Cardiac septum (tissue), 1 donor: ENCODE measurements at places on chromosomes 5 and 9. TPM values are rescaled to one million over a fixed set of nuclear protein-coding genes. Genes with fewer than 3 reads are reported as not detected.

DNA sequence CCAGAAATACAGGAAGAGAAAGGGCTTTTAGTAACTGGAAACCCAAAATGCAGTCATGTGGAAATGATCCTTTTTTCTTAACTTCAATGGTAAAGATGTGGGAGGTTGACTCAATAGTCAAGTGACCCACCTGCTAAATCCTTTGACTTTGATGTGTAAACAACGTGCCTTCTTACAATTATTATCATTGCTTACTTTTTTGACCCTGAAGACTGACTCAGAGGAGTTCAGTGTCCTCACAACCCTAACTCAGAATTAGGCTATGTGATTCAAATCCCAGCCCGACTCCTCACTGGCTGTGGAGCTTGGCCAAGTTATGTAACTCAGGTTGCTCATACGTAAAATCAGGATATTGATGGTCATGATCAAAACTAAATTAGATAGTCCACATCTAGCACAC is 27.9 kb downstream of the ANXA1 start:
- DNase-seq, result no peak

- no peak for DNase-seq
Observed at GRCh38 chr9:121220996-121221663, 19.5 kb upstream of the RAB14 start.

DNA sequence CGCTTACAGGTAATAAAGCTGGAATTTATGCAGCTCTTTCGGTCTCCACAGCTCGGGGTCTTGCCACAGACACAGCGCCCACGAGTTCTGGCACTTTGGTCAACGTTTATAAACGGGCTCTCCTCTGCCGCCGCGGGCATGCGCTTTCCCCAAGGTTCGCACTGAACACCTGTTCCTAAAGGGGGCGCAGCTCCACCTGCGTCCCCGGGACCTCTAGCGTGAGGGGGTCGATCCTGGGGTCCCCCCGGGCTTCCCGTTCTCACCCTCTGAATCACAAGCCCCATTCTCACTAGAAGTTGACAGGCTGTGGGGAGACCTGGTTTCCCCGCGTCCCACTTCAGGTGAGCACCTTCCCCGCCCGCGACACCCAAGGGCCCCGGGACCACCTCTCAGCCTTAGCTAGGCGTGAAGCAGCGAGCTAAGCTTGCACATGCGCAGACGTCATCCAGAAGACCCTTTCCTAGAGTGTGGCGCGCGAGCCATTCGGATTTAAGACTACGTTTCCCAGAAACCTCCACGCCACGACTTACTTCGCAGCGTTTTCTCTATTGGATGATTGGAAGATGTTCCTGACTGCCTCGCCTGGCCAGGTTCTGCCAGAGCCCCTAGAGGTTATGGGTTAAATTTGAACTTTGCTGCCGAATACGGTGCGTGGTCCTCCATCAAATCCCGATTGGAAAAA is 21.3 kb upstream of the ZNF782 start:
- DNase-seq, result peak; percentile 75

DNA sequence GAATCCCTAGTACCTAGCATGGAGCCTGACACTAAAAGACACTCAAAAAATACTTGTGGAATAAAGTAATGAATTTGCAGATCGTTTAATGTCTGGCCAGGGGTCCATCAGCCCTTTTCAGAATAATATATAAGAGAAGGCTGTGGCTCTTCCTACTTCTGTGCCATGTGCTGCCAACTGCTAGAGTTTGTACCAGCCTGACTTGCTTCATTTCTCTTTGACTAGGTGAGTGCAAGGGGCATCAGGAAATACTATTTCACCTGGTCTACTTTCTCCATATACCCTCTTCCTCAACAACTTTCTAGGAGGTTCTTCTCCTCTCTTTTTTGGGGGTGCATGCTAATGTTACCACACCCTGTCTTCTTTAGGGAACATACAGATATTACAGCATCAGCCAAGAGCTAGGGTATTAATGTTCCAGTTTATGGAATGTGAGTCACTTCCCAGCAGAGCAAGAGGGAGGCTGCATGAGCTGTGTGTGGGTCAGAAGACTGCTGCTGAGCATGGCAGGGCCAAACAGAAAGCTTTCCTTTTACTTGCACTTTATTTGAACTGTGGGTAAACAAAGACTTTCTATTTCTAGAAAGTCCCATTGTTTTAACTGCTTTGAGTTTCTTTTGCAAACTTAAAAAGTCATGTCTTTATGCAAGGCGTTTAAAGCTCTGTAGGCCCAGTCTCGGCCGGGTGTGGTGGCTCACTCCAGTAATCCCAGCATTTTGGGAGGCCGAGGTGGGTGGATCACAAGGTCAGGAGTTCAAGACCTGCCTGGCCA is 158.9 kb downstream of the ADAMTSL1 start:
- DNase-seq, result no peak

GRCh38 chr5:77262697-77263096 is 52.2 kb downstream of the PDE8B start:
- no peak for DNase-seq

- DNase-seq, result no peak
Observed at GRCh38 chr5:116176121-116176520, 91.3 kb downstream of the COMMD10 start.

DNA sequence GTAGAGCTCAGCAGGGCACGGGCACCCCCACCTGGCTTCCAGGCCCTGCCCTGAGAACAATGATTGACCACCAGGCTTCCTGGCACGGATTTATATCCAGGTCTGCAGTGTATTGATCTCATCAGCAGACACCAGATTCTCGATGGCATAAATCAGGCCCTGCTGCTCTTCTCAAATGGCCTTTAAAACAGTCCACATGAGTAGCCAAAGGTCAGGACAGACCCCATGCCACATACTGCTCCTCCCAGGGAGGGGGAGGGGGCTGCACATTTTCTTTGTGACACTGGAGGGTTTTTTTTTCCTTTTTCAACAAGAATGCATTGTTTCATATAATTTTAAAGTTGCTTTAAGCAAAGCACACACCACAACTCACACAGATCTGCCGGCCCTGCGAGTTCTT is 85.4 kb downstream of the SEMA4D start:
- no peak for DNase-seq

- no peak for DNase-seq
Observed at GRCh38 chr5:71633255-71634155, 46.4 kb downstream of the MCCC2 start.

GRCh38 chr9:26833792-26834191 is 58.8 kb downstream of the CAAP1 start:
- DNase-seq, result no peak

DNA sequence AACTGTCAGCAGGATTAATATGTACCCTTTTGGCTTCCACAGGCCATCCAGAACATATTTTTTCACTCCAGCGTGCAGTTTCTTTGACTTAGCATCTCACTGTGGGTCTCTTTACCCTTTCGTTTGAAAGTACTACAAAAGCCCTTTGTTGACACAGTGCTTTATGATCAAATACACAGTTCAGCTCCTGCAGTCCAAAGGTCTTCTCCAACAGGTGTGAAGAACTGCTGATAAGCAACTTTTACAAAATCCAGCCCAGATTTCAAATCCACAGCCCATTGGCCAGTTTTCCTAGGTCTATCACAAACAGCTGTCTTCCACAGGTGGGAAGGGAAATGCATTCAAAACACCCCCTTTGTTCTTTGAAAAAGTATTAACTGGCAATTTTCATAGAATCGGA is 54.8 kb downstream of the MYO10 start:
- no peak for DNase-seq

DNA sequence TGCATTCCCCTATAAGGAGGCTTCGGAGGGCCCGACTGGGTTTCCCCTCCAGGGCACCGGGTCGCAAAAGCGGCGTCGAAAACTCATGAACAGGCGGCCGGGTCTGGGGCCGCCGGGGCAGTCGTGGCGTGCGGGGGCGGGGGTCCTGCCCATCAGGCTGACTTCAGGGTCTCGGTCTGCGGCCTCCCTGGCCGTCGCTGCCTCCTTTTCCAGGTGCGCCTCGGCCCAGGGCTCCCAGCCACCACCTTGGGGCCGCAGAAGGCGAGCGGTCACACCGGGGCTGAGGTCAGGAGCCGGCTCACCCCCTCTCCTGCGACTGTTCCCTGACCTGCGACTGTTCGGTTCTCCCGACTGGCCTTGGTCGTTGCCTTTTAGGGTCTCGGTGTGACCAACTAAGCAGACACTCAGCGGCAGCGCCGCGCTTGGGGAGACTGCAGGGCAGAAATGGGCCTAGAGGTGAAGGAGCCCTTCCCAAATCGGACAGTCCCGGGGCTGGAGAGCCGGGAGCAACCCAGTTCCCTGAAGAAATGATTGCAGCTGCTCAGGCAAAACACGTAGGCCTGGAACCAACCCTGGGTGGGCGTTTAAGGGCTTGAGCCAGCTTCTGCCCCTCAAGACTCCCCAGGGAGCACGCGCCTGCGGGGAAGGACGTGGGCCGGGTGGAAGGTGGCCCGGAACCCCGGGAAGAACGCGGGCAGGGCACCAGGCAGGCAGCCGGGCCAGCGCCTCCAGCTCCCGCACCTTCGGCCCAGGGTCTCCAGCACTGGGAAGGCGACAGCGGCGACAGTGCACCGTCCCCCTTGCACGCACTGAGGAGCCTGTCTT is 11.2 kb downstream of the IRX2 start:
- DNase-seq, result peak; percentile 63

GRCh38 chr9:34954225-34954624 is 3.9 kb upstream of the PHF24 start:
- no peak for DNase-seq

- no peak for DNase-seq
Observed at GRCh38 chr9:101495810-101496209, 37.8 kb upstream of the RNF20 start.

GRCh38 chr5:101561018-101561417 is 657.9 kb upstream of the ST8SIA4 start:
- no peak for DNase-seq

DNA sequence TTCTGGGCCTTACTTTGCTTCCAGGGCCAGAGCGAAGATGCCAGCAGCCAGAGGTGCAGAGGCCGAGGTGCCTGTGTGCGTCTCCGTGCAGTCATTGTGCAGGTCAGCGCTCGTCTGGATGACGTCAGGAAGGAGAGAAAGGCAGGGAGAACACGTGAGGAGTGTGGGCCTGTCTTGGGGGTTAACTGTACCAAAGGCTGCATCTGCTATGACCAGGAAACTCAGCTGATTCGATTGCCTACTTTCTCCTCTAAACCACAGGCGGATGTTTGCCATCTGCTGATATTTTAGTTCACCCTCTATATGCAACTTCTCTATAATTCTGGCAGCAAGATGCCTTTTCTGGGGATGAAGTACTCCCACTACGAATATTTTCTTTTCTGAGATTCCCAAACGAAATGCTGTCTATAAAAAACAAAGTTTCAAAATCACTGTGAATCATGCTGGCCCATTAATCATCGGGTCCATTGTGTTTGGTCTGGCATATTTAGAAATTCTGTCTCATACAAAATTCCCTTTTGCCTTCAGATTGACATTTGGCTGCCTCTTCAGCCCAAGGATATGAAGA is 24.8 kb downstream of the PCSK1 start:
- no peak for DNase-seq

DNA sequence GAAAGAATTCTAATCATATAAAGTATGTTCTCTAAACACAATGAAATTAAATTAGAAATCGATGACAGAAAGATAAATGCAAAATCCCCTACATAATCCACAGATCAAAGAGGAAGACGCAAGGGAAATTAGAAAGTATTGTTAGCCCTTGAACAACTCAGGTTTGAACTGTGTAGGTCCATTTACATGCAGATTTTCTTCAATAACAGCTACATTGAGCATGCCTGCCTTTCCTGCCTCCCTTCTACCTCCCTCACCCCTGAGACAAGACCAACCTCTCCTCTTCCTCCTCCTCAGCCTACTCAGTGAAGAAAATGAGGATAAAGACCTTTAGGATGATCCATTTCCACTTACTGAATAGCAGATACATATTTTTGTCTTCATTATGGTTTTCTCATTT is 75.2 kb downstream of the PLPP1 start:
- DNase-seq, result no peak

DNA sequence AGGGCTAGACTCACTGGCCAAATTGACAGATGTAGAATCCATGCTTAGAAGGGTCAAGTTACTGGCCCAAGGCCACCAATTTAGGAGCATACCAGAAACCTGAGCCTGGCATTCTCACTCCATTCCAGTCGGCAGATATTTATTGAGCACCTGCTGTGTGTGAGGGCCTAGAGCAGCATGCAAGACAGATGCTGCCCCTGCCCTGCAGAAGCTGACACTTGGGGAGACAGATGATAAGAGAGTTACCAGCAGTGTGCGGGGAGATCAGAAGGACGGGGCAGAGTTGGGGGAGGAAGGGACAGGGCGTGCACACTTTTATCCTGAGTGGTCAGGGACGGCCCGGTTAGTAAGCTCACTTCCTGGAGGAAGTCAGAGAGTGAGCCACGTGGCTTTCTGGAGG is 111.5 kb upstream of the RAPGEF1 start:
- DNase-seq, result no peak

DNA sequence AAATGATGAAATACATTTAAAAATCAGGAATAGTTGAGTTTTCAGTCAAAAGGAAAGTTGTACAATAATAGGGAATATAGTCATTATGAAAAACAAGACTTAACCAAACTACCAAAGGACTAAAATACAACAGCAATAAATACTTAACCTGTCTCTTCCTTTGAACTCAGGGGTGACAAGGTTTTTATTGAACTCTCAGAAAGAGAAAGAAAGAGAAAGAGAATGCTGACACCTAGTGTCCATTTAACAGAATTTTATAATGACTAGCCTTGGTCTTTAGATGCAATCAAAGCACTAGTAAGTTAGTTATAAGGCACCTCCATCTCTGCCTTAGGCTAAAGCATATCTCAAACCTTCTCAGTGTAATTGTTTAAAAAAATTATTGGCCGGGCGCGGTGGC is 47.5 kb downstream of the UIMC1 start:
- DNase-seq, result no peak

- peak; percentile 83 for DNase-seq
Observed at GRCh38 chr9:130107234-130107861, 53.6 kb downstream of the GPR107 start.

- DNase-seq, result no peak
Observed at GRCh38 chr5:128135286-128135685, 51.7 kb downstream of the SLC12A2 start.

- DNase-seq, result no peak
Observed at GRCh38 chr5:17257705-17258273, 40.4 kb downstream of the BASP1 start.

Gene NEUROG1
- not detected for total RNA-seq

Gene ARHGEF37
- total RNA-seq, result 15.8 TPM

Gene MELK
- total RNA-seq, result 0.13 TPM

Gene POLR3G
- total RNA-seq, result 0.97 TPM

Gene FOXD4L3
- not detected for total RNA-seq

Gene MYMK
- total RNA-seq, result not detected

Gene ST8SIA4
- 4.6 TPM for total RNA-seq

Gene CXCL14
- total RNA-seq, result 1.2 TPM

Gene OLFML2A
- 46.4 TPM for total RNA-seq
